Stimulated activated CD4-positive, alpha-beta T cell treated with anti-CD3 and anti-CD28 coated beads, Interleukin-12 subunit alpha, Interleukin-12 subunit beta, amount 100 ng/mL, for 48 hours (primary cell): ENCODE measurements at places on chromosomes 1 and 21.

GRCh38 chr1:163772246-163772645 lies 450.5 kb downstream of the NUF2 start:
- no peak for DNase-seq

GRCh38 chr1:94621395-94621794 lies 79.8 kb upstream of the F3 start:
- DNase-seq: no peak

DNA sequence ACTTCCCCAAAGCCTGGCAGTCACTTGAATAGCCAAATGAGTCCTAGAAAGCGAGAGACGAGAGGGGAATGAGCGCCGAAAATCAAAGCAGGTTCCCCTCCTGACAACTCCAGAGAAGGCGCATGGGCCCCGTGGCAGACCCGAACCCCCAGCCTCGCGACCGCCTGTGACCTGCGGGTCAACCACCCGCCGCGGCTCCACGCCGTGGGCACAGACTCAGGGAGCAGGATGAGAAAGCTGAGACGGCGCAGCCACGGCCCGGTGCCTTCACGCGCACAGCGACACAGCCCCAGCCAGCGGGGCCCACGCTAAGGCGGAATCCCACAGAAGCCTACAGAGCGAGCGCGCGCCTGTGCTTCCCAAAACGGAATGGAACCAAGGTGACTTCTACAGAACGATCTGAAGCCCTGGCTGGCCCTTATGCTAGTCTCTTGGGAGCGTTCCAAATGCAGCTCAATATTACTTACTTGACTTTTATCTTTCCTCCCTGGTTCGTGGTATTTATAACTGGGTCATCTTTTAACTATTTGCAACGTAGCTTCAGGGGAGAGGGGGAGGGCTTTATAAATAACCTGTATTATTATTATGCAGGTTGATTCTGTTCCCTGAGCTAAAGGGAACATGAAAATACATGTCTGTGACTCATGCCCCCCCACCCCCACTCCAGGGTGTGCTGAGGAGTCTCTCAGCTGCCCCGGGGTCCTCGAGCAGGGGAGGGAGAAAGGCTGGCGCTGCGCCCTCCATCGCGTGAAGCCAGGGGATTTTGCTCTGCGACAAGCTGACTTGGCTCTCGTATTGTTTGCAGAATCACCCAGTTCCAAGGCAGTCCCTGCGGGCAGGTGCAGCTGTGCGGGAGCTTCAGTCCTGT lies 1.7 kb downstream of the TSPEAR start:
- DNase-seq: no peak

- DNase-seq: no peak
Measured at GRCh38 chr1:46081619-46082018, 50.8 kb downstream of the PIK3R3 start.

GRCh38 chr1:93594603-93594880 lies 87.1 kb downstream of the BCAR3 start:
- no peak for DNase-seq

- DNase-seq: no peak
Measured at GRCh38 chr1:94000510-94001282, 91.5 kb upstream of the GCLM start.

DNA sequence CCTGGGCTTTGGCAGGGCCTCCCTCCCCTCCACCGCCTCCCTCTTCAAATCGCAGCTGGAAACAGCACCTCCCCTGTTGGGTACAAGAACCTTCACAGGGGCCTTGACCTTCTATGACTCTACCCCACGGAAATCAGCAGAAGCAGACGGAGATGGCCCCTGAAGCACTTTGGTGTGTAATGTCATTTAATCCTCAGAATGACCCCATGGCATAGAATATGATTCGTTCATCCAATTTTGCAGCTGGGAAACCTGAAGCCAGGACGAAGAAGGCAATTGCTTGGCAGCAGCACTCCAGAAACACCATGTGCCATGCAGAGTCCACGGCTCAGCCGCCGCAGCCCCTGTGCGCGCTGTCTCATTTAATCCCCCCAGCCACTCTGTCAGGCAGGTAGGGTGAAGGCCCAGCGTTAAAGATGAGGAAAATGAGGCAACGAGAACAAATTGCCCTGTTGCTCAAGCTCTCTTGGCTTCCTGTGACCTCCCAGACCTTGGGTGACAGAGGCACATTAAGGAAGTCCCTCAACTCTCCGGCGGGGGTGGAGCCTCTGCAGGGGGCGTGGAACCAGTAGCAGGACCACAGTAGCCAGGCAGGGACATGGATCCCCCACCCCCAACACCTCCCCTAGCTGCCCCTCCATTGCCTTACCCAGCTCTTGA lies 25.8 kb upstream of the LAPTM5 start:
- no peak for DNase-seq

GRCh38 chr1:246651012-246651695 lies 73.1 kb upstream of the SCCPDH start:
- no peak for DNase-seq

DNA sequence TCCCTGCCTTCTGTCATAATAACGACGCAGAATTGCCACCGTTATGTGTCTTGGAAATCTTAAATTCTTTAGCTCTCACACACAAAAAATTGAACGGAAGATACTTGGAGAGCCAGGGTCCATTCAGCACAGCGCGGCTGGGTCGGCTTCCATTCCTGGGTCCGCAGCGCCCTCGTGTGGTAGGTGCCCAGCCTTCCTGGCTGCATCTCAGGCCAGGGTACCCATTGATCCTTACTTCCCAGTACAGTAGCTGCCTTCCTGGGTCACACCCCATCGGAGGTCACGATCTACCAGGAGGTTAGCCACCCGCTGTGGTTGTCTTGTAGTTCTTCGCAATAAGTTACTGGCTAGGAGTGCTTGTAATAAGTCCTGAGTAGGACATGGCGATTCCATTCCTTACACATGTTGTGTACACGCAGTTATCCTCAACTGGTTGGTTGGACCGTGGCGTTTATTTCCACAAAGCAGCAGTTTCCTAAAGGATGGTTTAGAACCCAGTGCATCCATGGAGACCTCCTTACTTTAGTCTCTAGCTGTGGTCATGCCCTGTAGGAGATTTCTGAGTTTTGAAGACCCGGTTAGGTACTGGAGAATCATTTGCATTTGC lies 9.9 kb upstream of the MTARC1 start:
- peak; percentile 65 for DNase-seq

GRCh38 chr1:86288586-86289147 lies 107.5 kb downstream of the ODF2L start:
- DNase-seq: no peak

- DNase-seq: no peak
Measured at GRCh38 chr1:225946803-225947202, 5.8 kb upstream of the LEFTY2 start.

DNA sequence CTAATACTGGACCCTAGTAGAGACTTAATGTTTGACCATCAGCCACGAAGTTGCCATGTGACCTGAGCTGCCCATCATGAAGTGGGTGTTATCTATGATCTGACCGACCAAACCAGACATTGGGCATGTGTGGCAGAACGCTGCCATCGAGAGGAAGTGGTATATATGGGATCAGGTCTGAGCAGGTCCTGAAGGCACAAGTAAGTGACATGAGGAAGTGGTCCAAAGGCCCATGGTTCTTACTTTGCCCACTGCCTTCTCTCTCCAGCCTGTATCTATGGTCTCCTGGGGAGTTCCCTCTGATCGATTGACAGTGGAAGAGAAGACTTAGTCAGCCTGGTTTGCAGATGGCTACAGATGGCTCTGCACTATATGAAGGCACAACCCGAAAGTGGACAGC lies 7.9 kb downstream of the SPSB1 start:
- DNase-seq: no peak

- DNase-seq: no peak
Measured at GRCh38 chr1:234551032-234551378, 59.0 kb downstream of the IRF2BP2 start.

DNA sequence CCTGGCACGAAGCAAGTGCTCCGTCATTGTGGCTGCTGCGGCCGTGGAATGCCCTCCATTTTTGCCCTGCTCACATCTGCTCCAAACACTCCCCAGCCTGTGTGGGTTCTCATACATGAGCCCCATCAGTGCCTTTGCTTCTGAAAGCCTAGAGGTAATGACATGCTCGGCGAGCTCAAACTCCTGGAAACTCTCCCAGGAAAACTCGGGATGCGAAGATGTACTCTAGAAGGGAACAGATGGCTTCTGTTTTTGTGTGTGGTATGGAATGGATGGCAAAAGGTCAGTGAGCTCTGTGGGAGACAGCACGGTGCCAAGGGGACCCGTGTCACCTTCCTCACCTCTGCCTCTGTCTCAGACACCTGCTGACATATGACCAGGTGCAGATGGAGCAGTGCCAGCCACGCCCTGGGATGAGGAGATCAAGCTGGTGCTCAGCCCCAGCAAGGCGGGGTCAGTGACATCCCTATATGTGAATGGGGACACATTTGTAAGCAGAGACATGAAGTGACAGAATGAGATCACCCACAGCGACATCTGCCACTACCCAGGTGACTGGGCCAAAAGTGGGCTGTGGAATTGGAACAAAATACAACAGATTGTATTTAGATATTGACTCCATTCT lies 84.1 kb upstream of the COX20 start:
- no peak for DNase-seq

DNA sequence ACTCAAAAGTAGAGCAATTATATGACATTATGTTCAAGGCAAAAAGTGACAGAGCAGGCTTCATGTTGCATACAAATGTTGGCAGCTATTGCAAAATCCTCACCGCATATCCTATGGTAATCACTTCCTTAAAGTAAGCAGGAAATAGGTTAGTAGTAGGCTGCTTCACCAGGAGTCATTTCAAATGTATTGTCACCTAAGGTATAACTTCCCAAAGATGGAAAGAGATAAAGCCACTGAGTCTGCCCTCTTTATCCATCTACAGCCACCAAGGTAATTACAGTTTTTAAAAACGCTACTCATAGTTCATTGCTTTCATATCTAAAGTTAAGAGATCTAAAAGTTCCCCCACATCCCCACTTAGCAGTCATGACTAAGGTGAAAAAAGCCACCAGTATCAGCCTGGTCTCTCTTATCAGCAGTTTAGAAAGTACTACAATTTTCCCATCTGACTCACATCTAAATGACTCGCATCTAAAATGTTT lies 31.6 kb upstream of the UBE2U start:
- no peak for DNase-seq

DNA sequence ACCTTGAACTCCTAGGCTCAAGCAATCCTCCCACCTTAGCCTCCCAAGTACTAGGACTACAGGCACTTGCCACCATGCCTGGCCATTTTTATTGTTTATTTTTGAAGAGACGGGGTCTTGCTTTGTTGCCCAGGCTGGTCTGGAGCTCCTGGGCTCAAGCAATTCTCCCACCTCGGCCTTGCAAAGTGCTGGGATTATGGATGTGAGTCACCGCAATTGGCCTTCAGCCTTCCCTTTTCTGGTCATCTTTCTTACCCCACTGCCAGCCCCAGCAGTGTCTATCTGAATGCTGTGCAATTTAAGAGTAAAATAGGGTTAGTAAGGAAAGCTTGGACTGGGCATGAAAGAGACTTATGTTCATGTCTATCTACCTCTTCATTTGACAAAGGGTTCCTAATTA lies 6.1 kb upstream of the KLF17 start:
- no peak for DNase-seq

DNA sequence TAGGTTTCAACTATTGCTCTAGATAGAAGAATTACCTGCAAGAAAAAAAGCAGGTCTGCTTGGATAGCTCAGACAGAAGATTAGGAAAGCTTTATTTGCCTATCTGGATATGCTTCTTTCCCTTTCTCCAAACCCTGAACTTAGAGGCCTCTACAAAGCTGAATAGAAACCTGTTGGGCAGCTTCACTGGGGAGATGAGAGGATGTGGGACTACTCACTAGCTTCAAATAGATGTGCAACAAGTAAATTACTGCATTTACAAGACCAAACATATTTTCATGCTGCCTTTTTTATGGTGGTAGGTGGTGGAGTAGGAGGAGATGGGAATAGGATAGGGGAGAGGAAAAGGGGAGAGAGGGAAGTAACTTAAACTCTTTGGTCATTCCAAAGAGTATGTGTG lies 6.4 kb downstream of the CLCA2 start:
- DNase-seq: no peak

DNA sequence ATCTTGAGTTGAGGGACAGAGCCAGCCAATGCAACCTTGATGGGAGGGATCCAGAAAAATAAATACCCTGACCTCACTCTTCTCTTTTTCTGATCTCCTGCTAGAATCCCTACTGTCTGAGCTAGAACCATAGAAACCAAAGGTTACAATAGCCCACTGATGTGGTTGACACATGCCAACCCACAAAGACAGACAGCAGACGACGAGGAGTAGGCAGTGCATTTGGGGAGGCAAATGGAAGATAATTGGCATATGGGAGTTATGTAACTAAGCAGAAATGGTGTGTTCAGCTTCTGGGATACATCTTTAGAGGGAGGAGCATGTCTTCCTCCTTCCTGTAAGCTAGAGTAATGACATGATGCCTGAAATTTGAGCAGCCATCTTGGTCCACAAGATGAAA lies 171.7 kb upstream of the FGGY start:
- DNase-seq: no peak

DNA sequence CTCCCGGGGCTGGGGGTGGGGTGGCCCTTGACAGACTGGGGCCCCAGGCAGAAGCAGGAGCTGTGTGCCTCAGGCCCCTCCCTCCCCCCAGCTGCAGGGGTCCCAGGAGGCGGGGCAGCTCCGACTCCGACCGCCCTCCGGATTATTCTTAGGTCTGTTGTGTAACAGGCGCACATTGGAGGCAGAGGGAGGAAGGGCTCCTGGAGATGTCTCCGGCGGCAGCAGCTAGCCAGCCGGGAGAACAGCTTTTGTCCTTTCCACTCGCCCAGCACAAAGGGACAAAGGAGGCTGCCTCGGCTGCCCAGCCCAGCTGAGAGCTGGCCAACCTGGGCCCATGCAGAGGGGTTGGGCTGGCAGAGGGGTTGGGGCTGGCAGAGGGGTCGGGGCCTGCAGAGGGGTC lies 29.7 kb upstream of the PLCH2 start:
- no peak for DNase-seq

- no peak for DNase-seq
Measured at GRCh38 chr21:41776778-41777177, 9.9 kb upstream of the RIPK4 start.

- DNase-seq: no peak
Measured at GRCh38 chr1:81590171-81590570, 210.6 kb upstream of the ADGRL2 start.

DNA sequence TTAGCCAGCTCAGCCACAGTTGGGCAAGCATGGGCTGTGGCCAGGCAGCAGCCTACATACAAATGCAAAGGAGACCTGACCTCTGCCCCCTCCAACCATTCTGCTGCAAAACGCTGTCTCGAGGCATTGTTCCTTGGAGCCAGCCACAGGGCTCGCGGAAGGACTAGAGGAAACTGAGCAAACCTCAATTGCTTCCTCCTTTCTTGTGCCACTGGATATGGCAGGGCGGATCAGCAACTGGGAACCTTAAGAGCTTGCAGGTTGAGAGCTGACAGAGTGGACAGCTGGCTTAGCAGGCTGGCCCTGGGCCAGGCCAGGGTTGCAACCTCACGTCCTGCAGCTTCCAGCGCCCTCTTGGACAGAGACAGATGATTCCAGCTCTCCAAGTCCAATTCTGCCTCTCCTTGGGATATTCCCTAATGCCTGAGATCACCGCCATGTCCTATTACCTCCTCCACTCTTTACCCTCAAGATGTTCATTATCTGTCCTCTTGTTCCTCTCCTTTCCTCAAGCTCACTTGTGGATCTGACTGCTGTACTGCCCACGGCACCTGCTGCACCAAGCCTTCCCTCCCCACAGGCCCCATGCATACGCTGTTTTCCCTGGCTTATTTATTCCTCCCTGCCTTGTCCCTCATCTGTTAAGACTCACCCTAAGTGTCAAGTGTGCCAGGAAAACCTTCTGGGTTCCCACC lies 67.5 kb downstream of the SDC3 start:
- no peak for DNase-seq

GRCh38 chr1:208476846-208477170 lies 232.6 kb upstream of the PLXNA2 start:
- no peak for DNase-seq
